Liver (tissue), 10 donors: ENCODE measurements at places on chromosomes 5 and 9. TPM values are rescaled to one million over a fixed set of nuclear protein-coding genes. Genes with fewer than 3 reads are reported as not detected.

DNA sequence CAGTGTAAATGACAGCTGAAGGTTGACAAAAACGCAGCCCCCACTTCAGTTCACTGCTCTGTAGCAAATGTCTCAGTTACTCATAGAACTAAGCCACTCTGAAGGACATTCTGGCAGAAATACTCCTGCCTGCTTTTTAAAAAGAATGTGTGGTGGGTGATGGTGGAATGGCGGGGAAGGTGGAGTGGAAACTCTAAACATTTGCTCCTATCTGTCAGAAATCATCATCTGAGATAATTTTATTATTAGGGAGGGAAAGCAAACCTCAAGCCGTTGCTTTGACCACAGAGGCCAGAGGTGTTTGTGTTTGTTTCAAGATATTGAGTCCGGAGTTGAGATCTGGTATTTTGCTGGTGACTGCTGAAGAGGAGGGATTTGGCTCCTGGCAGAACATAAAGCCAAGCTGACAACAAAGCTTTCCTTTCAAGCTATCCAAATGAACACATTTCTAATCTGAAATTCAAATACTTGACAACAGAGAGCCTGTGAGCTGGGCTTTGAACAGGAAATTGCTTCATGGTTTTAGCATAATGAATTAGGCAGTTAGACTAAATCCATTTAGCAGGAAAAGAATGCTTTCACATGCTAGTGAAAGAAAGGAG lies 362.7 kb downstream of the CSNK1G3 start:
- no peak overlapping the region for H3K27ac ChIP-seq
- no peaks in the 10 kb centered on the region for H3K4me1 ChIP-seq
- no peak for DNase-seq

GRCh38 chr5:14879393-14879792 lies 7.8 kb upstream of the ANKH start:
- H3K36me3 ChIP-seq = no peaks in the 10 kb centered on the region
- no peaks in the 10 kb centered on the region for H3K4me1 ChIP-seq
- no peaks in the 10 kb centered on the region for H3K27me3 ChIP-seq
- H3K27ac ChIP-seq = no peak overlapping the region

DNA sequence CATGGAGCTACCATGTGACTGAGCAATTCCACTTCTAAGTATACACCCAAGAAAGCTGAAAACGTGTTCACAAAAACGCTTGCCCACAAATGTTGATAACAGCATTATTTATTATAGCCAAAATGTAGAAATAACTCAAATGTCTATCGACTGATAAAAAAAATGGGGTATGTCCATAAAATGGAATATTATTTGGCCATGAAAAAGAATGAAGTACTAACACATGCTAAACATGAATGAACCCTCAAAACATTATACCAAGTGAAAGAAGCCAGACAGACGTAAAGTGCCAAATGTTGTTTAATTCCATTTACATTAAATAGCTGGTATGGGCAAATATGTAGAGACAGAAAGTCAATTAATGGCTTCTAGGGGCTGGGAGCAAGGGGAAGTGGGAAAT lies 184.9 kb upstream of the IRX2 start:
- no peak overlapping the region for H3K27ac ChIP-seq
- no peak for DNase-seq
- no peaks in the 10 kb centered on the region for H3K36me3 ChIP-seq
- H3K4me3 ChIP-seq = no peak overlapping the region

GRCh38 chr9:77588271-77588937 lies 59.7 kb downstream of the GNA14 start:
- H3K36me3 ChIP-seq = no peaks in the 10 kb centered on the region
- H3K4me1 ChIP-seq = no peaks in the 10 kb centered on the region
- no peaks in the 10 kb centered on the region for H3K27me3 ChIP-seq
- DNase-seq = no peak
- H3K27ac ChIP-seq = no peak overlapping the region
- no peak overlapping the region for H3K4me3 ChIP-seq

LHX6 gene
- 0.10 TPM for polyA plus RNA-seq
